ENCODE measurements at places on chromosomes 12 and 14.

DNA sequence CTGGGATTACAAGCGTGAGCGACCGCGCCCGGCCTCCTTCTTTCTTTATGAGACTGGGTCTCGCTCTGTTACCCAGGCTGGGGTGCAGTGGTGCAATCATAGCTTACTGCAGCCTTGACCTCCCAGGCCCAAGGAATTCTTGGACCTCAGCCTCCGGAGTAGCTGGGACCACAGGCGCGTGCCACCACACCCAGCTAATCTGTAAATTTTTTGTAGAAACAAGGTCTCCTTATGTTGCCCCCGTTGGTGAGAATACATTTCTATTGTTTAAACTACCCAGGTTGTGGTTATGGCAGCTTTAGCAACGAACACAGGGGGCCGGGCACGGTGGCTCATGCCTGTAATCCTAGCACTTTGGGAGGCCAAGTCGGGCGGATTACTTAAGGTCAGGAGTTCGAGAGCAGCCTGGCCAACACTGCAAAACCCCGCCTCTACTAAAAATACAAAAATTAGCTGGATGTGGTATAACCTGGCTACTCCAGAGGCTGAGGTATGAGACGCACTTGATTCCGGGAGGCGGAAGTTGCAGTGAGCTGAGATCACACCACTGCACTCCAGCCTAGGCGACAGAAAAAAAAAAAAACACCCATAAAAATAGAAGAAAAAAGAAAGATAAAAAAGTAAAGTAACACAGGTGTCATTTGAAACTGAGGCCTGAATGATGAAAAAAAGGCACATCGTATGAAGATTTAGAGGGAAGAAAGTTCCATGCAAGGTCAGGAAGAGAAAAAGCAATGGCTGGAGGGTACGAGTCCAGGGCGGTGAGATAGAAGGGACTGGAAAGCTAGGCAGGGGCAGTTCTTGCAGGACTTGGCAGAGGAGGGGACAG, 977 bp upstream of the TMEM120B start:
- DNase-seq = no peak

DNA sequence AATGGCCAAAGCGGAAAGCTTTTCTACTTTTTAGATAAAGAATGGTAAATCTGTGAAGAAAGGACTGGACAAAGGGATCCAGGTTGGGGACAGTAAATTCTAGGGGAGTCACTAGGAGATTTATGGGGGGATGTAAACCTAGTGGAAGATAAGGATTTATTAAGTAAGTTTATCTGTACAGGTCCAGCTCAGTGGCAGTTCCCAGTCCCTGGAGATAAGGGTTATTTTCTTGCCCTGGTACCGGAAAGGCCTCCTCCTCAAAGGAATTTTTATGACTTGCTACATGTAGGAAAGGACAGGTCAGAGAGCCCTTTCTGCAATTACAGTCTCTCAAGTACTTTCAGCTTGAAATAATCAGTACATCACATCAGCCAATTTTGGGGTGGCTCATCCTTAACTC, 72.6 kb upstream of the BICD1 start:
- no peak for DNase-seq

- DNase-seq = no peak
Observed at GRCh38 chr14:77024171-77024691, 4.3 kb downstream of the IRF2BPL start.

GRCh38 chr12:10849425-10849878, at the start of gene PRR4:
Gene PRR4 (minus strand): TSS chr12:10849475. CDS start chr12:10849437, 38 bp downstream.
- DNase-seq = no peak

DNA sequence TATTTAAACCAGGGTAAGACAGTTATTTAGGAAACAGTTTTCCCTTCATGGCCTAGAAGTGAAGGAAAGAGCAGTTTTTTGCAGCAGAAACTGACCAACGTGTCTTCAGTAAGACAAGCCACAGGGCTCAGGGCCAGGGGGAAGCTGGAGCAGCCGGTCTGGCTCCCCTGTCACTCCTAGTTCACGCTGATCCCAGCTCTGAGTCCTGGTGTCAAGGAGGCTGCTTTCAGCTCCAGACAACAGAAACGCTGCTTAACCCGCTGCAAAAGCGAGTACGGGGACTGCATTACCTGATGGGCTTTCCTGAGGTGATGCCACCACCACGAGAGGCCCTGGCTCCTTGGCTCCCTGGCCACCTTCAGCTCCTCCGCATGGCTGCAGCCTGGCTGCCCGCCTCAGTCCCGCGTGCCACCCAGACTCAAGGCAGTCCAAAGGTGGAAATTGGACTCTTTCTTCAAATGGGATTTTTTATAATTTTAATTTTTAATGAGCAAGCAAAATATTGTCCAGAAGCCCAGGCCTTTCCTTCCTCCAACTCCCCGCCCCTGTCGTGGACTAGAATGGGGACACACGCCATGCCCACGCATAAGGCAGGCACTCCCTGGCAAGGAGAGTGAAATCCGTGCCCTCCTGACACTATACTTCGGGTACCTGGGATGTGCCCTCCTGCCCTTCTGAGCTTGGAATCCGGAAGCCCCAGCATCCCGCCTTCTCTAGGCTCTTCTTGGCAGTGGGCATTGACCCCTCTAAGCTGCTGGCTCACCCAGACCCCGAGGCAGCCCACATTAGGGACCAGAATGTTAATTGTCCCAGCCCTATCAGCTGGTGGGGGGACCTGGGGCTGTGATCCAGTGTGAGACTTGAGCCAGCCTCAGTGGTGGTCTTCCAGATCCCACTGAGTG, 85.0 kb downstream of the PAPOLA start:
- DNase-seq = no peak

DNA sequence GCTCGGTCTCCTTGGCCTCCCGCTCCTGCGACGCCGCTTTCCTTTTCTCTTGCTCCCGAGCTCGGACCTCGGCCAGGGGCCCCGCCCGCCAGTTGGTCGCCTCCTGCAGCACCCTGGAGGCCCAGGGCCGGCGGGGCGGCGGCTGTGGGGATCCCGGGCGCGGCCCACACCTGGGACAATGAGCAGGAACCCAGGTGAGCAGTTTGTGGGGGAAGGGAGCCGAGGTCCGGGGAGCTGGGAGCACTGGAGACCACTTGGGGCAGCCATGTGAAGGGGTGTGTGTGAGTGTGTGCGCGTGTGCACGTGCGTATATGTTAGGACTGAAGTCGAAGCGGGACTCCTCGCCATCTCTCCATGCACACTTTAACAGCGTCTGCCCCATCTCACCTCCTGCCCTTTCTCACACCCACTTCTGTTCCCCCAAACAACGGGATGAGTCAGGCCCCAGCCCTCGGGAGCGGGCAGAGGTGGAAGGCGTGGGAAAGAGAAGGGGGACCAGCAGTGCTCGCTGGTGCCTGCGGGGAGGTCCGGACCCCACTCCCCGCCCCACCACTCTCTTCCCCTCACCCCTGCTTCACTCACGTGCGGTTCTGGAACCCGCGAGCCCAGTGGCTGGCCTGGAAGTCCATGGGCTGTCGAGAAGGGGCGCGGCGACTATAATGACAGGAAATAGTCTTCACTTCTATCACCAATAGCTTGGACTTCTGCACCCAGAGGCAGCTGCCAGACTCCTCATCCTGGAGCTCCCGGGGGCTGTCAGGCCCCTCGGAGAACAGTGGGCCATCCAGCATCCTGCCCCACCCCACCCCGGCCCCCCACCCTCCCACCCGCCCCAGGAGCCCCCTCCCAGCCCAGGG, 450 bp downstream of the DDN start:
- no peak for DNase-seq

- DNase-seq = no peak
Observed at GRCh38 chr12:111519937-111520336, 79.2 kb downstream of the ATXN2 start.

DNA sequence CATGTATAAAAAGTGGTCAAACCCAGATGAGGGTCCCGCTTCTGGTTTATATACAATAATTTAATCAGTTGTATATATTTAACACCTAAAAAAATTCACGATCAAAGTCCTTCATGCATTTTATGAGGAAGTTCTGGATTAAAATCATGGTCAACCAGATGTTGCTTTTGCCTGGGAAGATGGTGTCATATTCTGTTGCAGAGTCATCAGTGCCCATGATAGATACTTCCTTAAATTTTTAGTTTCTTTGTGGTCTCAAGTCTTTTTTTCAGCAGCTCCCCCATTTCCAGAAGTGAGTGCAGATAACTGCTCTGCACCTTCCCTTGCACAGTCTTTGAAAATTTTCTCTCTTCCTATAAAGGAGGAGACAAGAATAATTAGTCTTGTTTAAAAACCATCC, 16.1 kb downstream of the ERP29 start:
- DNase-seq = no peak

DNA sequence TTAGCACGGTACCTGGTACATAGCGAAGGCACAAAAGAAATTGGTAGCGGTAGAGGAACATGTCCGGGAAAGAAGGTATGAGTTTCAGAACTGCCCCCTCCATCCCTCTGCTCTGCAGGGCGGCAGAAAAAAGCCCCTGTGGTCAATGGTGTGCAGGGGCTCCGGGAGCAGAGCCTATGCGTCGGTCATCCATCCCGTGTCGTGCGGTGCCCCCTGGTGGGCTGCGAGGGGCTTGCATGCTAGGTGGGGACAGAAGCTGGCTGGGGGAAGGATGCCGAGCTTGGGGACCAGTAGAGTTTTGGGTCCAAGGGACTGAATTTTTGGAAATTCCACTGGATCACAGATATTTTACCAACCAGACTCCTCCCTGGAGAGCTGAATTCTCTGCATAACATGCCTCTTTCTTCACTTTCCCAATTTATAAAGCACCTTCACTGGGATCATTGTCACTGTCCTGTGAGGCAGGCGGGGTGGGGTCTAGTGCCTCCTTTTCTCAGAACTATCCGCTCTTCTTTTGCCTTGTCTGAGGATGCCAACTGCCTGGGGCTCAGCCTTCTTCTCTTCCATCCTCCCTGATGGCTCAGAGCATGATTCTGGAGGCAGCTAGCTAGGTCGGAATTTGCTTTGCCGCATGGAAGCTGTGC, 148.7 kb downstream of the SMOC1 start:
- peak; percentile 0 for DNase-seq

DNA sequence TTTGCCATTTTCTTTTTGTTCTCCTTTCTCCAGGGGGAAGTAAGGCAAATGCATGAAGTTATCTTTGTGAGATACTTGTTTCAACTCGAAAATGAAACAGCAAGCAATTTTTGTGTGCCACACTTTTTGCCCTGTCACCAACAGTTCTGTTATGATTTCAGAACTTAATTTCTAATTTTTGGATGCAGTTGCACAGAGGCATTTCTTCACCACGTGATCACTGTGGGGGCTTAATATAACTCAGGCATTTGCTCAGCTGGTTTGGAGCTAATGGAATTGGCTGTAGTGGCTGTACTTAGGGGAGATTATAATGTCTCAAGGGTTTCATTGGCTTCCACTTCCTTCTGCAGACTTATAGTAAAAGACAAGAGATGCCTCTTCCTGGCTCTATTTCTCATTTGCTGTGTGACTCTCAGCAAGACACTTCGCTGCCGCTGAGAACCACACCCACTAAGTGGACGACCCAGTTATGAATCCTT, 452.4 kb downstream of the RAD51B start:
- no peak for DNase-seq
